ENCODE measurements at places on chromosomes 16 and 17.

GRCh38 chr16:74874123-74874522 lies 99.5 kb upstream of the FA2H start:
- DNase-seq = no peak

DNA sequence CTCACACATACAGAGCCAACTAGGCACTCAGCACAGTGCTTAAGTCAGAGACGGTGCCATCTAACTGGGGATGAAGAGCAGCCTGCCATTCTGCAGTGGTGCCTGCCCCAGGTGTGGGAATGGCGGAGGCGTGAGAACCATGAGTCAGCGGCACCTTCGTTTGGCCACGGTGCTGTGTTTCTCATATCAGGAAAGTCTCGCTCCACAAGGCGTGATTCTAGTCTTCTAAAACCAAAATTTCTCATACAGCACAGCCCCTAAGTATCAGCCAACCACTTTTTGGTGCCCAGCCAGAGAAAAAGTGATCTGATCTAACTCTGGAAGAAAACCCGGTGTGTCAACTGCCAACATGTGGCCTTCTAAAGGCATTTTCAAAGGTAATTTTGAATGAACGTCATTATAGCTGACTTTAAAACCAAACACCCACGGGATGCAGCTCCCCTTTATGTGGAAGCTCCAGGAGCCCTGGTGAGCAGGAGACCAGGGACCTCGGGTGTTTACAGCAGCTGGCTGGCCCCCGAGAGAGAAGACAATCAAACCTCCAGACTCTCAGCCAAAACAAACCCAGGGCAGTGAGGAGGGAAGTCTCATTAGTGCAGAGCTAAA lies 54.6 kb downstream of the ABCC12 start:
- DNase-seq = no peak

- no peak for DNase-seq
These were observed 2.3 kb downstream of the NTN1 start for GRCh38 chr17:9023392-9024218.

- no peak for DNase-seq
These were observed 49.7 kb downstream of the ZNRF1 start for GRCh38 chr16:75048530-75048929.

GRCh38 chr17:27620721-27621120 lies 10.3 kb upstream of the LGALS9 start:
- no peak for DNase-seq

DNA sequence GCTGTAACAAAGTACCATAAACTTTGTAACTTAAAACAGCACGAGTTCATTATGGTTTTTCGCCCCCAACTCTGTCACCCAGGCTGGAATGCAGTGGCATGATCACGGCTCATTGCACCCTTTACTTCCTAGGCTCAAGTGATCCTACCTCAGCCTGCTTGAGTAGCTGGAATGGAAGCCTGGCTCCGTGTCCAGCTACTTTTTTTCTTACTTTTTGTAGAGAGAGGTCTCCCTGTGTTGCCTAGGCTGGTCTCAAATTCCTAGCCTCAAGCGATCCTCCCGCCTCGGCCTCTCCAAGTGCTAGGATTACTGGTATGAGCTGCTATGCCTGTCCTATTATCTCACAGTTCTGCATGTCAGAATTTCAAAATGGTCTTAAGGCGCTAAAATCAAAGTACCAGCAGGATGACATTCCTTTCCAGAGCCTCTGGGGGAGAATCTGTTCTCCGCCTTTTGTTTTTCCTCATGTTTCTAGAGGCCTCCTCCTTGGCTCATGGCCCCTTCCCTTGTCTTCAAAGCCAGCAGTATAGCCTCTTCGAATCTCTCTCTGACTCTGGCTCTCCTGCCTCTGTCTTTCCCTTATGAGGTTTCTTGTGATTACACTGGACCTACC lies 10.1 kb upstream of the PRM1 start:
- no peak for DNase-seq

- no peak for DNase-seq
These were observed 34.8 kb downstream of the ADGRG5 start for GRCh38 chr16:57577214-57577613.

- no peak for DNase-seq
These were observed 34.2 kb downstream of the GJC1 start for GRCh38 chr17:44795928-44796327.

- no peak for DNase-seq
These were observed 61.1 kb downstream of the RPA1 start for GRCh38 chr17:1890758-1891450.

DNA sequence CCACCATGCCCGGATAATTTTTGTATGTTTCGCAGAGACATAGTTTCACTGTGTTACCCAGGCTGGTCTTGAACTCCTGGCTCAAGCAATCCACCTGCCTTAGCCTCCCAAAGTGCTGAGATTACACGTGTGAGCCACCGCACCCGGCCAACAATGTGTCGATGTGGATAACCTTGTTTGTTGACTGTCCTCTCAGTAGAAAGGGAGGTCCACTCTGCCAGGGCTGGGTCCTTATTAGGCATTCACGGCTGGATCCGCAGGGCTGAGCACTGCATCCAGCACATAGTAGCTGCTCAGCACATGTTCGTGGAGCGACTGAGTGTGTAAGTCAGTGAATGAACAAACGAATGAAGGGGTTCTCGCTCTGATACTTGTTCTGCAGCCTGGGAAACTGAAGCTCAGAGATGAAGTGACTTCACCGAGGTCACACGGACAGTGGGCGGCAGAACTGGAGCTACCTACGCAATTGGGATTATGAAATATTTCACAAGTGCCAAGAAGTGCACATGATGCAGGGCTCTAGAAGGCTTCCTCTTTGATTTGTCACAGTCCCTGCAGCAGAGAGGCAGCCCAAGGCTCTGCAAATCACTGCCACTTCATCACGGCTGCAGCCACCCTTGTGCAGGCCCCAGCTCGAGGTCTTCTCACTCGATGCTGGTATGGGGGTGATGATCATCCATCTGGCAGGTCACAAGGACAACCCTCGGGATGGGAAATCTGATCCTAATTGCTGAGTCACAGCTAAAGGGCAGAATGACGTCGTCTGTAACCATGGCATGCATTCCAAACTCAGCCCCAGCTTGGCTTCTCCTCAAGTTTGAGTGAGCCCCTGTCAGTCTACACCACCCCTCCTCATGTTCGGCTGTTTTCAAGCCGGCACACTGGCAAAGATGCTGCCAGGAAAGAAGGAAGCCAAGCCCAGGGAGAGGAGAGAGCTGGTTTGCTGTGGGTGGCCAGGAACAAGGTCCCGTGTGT lies 28.0 kb upstream of the SNN start:
- no peak for DNase-seq

DNA sequence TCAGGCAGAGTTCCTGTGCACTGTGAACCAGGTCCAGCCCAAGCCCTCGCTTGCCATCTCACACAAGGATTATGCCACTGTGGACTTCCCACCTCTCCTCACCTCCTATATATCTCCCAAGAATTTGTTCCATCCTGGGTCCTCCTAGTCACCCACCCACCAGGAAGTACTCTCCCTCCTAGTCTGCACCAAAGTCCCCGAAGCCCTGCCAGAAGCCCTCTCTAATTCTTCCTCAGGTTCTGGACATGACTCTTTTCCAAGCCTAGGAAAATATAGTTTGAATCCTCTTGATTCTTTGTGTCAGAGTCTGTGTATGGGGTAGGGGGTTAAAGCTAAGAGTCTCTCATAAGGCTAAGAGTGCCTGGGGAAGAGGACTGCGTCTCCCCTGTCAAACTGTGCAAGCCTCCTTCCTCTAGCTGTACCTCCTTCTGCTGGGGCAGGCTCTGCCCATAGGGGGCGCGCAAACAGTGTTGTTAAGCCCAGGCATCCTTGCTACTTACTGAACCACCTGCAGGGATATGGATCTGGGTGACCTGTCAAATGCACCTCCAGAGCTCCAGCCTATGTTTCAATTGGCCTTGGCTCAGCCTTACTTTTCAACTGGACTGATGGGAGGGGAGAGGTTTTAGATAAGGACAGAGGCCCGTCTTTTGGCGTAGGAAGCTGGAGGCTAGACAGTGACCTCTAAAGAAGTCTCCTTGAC lies 16.6 kb upstream of the DLX4 start:
- DNase-seq = peak; percentile 95

DNA sequence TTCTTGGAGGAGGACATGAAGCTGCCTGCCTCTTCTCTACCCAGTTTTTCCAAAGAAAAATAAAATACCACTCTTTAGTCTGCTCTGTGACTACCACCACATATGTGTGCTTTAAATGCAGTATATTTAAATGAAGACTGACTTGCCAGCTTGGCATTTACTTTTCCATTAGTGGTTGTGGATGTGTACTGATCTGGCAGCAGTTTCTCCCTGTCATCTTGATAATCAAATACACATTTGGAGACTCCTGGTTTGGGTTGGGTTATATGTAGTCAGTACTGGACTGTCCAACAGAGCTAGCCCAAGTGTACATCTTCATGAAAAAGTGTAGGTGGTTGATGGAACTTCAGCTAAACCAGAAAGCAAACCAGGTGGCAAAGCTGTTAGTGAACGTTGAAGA lies 19.9 kb downstream of the COX10 start:
- DNase-seq = no peak

DNA sequence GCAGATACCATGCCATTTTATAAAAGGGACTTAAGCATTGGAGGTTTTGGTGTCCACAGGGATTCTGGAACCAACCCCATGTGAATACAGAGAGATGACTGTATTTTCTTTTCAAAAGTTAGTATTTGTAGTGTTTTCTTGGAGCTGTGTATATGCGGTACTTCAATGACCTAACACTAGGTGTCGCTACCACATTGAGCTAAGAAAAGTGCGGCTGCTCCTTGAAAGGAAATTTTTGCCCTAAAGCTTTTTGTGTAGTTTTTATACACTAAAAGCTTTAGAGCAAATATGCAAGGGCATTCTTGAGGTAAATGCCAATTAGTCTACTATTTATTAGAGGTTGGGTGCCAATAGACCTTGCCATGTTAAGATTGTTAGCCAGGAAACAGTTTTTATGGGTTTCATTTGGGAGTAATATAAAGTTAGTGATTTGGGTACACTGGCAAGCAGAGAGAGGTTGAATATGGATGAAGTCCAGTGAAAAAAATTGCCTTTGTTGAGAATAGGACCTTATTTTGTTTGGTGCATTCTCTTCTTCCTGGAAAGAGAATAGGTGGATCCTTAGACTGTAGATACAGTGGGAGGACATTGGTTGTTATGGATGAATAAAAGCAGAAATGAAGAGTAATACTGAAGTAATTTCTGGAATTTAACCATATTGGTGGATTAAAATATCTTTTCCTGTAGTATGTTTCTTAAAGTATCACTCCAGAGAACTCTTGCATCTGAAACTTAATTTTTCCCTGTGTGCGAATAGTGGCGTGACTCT lies 43.3 kb downstream of the BCAS3 start:
- DNase-seq = peak; percentile 14

DNA sequence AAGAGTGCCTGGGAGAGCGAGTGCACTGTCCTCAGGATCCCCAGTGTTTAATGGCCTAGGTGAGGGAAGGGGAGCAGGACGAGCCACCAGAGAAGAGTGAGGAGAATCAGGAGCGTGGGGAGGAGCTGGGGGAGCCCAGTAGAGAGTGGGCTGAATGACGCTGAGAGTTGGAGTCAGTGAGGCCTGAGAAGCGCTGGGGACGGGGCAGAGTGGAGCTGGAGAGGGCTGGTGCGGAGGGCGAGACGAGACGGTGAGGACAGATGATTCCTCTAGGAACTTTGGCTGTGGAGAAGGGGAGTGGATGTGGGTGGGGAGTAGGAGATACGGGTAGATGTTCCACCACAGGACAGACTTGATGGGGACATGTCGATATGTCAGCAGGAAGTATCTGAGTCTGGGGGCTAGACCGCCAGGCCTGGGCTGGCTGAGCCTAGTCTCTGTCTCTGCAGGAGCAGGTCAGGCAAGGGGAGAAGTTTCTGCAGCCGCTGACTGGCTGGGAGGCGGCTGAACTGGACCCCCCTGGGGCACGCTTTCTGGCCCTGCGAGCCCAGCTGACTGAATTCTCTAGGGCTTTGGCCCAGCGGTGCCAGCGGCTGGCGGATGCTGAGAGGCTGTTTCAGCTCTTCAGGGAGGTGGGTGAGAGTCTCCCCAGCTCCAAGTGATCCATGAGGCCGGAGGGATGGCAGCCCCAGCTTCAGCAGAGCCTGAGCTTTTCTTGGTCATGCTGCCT lies 4.7 kb downstream of the PLEKHG4 start:
- no peak for DNase-seq

Measured in 8988T (cell line).